ENCODE measurements at places on chromosomes 7 and 10.

GRCh38 chr7:106163257-106163656 is 51.1 kb upstream of the SYPL1 start:
- no peak for DNase-seq

DNA sequence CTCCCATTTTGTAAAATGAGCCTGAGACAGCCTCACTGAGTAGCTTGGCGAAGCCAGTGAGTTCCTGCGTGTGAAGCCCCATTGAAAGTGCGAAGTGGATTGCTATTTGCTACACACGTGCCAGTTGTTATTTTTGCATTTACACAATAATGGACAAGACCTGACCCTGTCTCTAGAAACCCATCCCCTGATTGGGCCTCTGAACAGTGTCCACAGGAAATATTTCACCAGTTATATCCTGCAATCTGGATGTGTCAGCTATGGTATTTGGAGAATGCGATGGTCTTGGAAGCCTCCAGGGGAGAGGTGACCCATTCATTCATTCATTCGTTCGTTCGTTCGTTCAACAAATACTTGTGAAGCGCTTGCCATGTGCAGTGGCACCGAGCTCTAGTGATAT is 37.1 kb downstream of the COL13A1 start:
- DNase-seq: no peak

DNA sequence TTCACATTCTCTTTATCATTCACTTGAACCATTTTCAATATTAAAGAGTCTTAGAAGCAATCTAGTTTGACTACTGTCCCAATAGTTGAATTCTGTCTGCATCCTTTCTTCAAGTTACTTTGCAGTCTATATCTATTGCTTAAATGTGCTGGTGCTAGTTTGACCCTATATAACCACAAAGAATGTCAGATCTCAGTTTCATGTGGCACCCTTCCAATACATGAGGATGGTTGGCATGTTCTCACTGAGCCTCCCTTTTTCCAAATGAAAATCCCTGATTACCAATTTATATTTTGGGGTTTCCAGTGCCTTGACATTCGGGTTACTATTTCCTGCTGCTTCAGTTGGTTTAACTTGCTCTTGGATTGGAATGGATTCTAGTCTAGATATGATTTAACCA is 292.7 kb downstream of the EXOC4 start:
- DNase-seq: no peak

GRCh38 chr10:79286318-79286951 is 60.8 kb upstream of the PPIF start:
- DNase-seq: peak; percentile 63

All from muscle of leg (tissue), 16 donors.